Natural killer cell treated with Interleukin-12 subunit alpha and Interleukin-12 subunit beta and Interleukin-15 and Interleukin-18, amount 100 ng/mL, for 72 hours (primary cell): ENCODE measurements at places on chromosomes 1 and 21.

- H3K4me3 ChIP-seq = no peak overlapping the region
- H3K4me1 ChIP-seq = no peaks in the 10 kb centered on the region
- DNase-seq = no peak
- H3K36me3 ChIP-seq = no peaks in the 10 kb centered on the region
- H3K27ac ChIP-seq = no peak overlapping the region
- no peaks in the 10 kb centered on the region for H3K27me3 ChIP-seq
Measured at GRCh38 chr1:48917901-48918603, 141.4 kb upstream of the BEND5 start.

DNA sequence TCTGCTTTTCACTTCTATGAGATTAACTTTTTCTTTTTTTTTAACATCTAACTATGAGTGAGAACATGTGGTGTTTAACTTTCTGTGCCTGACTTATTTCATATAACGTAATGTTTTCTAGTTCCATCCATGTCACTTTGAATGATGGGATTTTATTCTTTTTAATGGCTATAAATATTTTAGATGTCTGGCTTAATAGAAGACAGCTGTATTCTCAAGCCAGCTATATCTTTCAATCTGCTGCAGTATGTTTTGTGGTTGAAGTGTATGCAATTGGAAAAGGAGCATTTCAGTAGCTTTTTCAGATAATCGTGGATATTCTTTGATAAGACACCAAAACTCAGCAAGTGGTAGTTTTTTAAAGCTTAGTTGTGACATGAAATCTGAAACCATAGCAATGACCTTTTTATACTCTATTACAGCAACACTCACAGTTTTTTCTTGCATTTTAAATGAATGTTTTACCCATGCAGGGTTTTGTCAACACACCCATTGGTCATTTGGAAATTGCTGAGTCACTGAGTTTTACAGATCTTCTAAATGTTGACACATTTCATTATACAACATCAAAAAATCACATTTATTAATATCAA, 5.7 kb upstream of the SVBP start:
- no peak overlapping the region for H3K4me3 ChIP-seq
- no peaks in the 10 kb centered on the region for H3K36me3 ChIP-seq
- no peaks in the 10 kb centered on the region for H3K27me3 ChIP-seq
- no peak overlapping the region for H3K27ac ChIP-seq

DNA sequence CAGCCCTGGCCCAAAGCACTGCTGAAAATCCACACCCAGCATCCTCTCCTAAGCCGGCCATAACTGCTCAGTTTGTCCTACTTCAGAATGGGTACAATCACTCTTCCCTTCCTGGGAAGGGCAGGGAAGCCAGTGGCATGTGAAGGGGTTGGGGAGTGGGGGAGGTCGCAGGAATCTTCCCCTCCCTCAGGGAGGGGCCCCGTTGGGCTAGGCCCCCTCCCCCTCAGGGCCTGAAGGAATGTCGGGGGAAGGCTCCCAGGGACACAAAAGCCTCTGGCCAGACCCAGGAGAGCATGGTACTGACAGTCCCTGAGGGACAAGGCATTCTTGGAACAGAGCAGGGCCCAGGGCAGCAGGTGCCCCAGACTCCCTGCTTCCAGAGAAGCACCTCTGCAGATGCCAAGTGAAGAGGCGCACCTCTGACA, 1.2 kb downstream of the ELOVL1 start:
- peak overlapping the region; percentile 84 for H3K27ac ChIP-seq
- no peak for DNase-seq
- peaks cover 54% of the 10 kb centered on the region for H3K4me1 ChIP-seq

DNA sequence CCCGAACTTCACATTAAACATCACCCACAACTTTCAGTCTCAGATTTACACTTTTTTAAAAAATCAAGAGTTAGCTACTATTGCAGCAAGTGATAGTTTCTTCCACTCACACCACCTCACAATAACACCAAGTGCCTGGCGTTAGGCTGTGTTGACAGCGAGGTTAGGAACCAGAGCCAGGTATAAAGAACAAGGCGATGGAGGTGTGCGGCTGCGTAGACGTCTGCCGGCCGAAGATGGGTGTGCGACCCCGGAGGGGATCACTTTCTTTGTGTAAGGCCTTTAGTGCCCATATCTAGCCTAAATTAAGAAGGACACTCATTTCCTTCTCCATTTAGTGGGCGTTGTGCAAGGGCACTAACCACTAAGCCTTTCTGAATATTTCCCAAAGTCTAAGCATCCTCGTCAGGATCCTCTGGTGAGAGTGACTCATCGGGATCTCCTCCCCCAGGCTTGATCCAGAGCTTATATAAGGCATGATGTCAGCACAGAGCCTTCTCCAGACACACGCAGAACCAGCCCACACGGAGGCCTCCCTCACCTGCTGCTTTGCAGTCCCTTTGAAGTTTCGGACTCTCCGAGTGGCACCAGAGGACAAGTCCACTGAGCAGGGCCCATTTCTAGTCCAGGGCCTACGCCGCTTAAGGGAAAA, 11.8 kb downstream of the NHLH2 start:
- peaks cover 39% of the 10 kb centered on the region for H3K27me3 ChIP-seq
- H3K4me3 ChIP-seq = peak overlapping the region; percentile 60
- H3K27ac ChIP-seq = no peak overlapping the region
- no peaks in the 10 kb centered on the region for H3K36me3 ChIP-seq
- no peak for DNase-seq
- H3K4me1 ChIP-seq = peaks cover 5% of the 10 kb centered on the region

GRCh38 chr1:228891272-228892034, 156.2 kb downstream of the RHOU start:
- H3K4me3 ChIP-seq = no peak overlapping the region
- H3K27ac ChIP-seq = no peak overlapping the region
- no peak for DNase-seq
- H3K27me3 ChIP-seq = peaks cover 6% of the 10 kb centered on the region

DNA sequence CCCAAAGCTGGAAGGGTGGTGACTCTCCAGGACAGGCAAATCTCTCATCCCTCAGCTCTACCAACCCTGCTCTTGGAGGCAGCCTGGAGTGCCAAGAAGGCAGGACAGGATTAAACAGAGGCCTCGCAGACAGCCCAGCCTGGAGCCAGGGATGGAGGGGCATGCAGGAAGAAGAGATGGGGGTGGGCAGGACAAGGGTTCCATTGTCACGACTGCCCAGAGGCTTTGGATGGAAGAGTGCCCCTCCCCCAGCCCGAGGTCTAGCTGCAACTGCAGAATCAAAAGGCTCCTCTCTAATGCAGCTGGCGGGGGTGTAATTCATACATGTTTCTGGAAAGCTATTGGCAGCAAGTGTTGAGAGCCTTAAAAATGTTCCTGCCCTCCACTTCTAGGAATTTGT, 8.8 kb downstream of the RAB7B start:
- peaks cover 36% of the 10 kb centered on the region for H3K27me3 ChIP-seq
- no peak overlapping the region for H3K4me3 ChIP-seq
- no peak for DNase-seq
- no peaks in the 10 kb centered on the region for H3K36me3 ChIP-seq
- no peak overlapping the region for H3K27ac ChIP-seq

DNA sequence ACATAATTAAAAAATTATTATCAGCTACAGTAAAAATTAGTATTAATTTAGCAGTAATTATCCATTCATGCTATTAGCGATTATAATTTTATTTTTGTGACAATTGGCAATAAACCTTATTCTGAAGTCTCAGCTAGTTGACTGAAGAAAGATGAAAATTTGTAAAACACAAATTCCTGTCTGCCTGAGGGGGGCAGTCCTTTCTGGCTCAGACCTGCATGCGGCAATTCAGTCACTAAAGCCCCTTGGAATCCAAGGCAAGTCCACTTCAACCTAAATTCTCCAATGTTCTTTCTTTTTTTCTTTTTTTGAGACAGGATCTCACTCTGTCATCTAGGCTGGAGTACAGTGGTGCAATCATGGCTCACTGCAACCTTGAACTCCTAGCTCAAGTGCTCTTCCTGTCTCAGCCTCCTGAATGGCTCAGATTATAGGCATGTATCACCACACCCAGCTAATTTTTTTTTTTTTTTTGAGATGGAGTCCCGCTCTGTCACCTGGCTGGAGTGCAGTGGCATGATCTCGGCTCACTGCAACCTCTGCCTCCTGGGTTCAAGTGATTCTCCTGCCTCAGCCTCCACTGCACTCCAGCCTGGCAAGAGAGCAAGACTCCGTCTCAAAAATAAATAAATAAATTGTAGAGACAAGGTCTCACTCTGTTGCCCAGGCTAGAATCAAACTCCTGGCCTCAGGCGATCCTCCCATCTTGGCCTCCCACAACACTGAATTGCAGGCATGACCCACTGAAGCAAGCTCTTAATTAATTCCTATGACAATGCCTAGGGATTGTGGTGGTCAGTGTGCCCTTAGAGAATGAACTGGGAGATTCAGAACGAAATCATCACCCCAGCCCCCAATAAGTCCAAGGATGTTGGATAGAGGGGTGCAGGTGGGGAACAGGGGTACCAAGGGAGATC, 24.2 kb upstream of the ITPKB start:
- no peak for DNase-seq
- peaks cover 8% of the 10 kb centered on the region for H3K27me3 ChIP-seq
- no peak overlapping the region for H3K27ac ChIP-seq

DNA sequence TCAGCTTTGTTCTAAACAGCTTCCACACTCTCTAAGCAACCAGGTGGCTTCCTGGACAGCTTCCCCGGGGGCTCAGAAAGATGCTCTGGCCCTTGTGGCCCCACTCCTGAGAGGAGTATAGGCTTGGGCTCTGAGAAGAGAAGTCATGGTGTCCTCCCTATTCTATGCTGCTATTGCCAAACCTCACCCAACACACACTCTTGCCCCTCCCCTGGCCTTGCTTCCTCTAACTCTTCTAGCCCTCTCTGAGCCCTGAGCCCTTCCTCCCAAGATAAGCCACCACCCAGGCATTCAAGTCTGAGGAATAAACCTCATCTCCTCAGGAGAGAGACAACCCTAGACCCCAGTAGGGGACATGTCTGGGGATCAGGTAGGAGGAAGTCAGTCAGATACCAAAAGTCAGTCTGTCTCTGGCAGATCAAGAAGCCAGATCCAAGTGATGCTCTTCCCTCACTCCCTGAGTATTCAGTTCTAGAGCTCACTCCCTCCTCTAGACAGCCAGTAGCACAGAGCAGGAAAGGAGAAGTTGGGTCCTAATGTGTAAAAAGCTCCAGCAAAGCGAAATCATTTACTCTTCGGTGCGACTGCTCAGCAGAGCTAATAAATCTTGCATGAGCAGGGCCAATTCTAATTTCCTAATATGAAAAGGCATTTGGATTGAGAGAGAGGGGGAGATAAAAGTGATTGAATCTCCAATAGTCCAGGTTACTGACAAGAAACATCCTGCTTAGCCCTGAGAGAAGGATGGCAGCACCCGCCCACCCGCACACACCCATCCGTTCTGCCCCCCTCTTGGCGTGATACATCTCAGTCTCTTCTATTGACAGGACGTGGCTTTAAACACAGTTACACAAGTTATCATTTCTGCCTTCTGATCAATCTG, 50.5 kb downstream of the DMAP1 start:
- DNase-seq = no peak
- no peak overlapping the region for H3K27ac ChIP-seq
- no peaks in the 10 kb centered on the region for H3K4me1 ChIP-seq

DNA sequence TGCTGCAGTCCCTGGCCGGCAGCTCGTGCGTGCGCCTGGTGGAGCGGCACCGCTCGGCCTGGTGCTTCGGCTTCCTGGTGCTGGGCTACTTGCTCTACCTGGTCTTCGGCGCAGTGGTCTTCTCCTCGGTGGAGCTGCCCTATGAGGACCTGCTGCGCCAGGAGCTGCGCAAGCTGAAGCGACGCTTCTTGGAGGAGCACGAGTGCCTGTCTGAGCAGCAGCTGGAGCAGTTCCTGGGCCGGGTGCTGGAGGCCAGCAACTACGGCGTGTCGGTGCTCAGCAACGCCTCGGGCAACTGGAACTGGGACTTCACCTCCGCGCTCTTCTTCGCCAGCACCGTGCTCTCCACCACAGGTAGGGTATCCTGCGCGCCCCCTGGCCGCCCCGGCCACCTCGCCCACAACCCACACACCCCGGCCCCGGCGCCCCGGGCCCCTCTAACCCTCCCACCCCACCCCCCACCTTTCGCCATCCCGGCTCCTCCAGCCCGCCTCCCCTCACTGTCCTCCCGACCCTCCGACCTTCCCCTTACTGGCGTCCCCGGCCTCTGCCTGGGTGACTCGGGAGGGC, 352 bp downstream of the KCNK1 start:
- H3K27me3 ChIP-seq = peaks cover 39% of the 10 kb centered on the region
- no peaks in the 10 kb centered on the region for H3K36me3 ChIP-seq

- H3K36me3 ChIP-seq = no peaks in the 10 kb centered on the region
- H3K27ac ChIP-seq = no peak overlapping the region
- H3K27me3 ChIP-seq = peaks cover 16% of the 10 kb centered on the region
- no peaks in the 10 kb centered on the region for H3K4me1 ChIP-seq
- DNase-seq = no peak
Measured at GRCh38 chr1:94736549-94736948, 83.6 kb upstream of the SLC44A3 start.

DNA sequence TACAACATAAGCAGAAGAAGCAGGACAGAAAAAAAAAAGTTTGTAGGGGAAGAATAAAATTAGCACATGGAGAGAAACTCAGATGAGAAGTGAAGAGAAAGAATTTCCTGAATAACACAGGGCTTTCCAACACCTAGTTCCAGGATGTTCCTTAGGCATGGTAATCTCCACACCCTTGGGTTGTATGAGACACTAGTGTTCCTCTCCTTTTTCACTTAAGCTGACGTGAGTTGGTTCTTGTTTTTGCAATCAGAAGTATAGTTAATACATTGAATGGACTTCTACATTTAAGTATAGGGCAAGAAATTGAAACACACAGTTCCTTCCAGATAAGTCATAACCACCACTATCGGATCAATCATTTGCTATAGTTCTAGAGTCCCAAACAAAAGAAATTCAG, 51.0 kb downstream of the LPAR3 start:
- peaks cover 17% of the 10 kb centered on the region for H3K27me3 ChIP-seq
- no peaks in the 10 kb centered on the region for H3K4me1 ChIP-seq
- H3K36me3 ChIP-seq = no peaks in the 10 kb centered on the region
- H3K27ac ChIP-seq = no peak overlapping the region
- DNase-seq = no peak
- no peak overlapping the region for H3K4me3 ChIP-seq

GRCh38 chr21:31556662-31557061, 102.8 kb upstream of the SOD1 start:
- DNase-seq = no peak
- peaks cover 16% of the 10 kb centered on the region for H3K4me1 ChIP-seq
- H3K4me3 ChIP-seq = no peak overlapping the region
- peaks cover 22% of the 10 kb centered on the region for H3K27me3 ChIP-seq
- no peaks in the 10 kb centered on the region for H3K36me3 ChIP-seq

DNA sequence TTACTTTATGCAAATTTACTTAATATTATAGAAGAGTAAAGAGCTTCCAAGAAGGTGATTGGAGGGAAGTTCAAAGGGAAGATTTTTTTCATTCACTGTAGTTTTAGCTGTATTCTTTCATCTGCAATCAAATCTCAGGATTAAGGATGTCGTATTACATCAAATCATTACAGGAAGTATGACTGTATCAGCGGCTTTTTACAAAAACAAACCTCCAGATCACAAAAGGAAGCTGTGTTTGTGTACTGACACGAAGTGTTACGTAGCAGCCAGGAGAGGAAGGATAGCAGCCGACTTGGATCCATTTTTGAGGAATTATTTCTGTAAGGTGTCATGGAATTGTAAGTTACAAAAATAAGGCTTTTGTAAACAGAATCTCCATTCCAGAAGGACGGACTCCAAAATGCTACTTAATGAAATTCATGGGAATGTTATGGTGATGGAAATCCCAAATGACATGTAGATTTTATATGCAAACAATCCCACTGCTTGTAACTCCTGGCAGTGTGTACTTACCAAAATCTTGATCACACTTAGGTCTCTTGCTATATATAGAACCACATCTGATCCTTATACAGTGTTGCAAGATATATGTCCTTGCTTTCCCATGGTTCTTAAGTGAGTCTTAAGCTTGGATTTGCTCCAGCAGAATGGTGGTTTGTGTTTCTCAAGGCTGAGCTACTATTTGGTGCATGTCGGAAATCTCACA, 49.8 kb downstream of the KCNJ15 start:
- DNase-seq = no peak
- H3K27ac ChIP-seq = no peak overlapping the region
- H3K4me3 ChIP-seq = no peak overlapping the region
- peaks cover 17% of the 10 kb centered on the region for H3K27me3 ChIP-seq
- H3K4me1 ChIP-seq = no peaks in the 10 kb centered on the region
